Iris pigment epithelial cell (primary cell): ENCODE measurements at places on chromosomes 12 and 14.

DNA sequence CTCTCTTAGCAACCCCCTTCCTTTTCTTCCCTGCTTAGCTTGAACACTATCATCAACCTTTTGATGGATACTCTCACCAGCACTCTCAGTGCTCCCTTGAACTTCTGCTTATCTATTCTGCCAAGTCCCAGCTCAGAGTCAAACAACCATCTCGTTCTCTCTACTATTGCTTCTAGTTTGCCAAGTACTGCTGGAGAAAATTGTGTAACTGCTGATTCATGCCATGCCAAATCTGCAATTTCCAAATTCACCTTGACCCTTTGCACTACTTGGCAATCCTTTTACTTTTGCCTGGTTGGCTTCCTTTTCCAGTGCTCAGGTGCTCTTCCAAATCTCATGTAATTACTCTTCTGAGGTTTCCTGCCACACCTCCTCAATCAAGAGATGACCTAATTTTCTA is 2.8 kb upstream of the CCDC196 start:
- DNase-seq = peak; percentile 9

GRCh38 chr14:69921052-69921451 is 41.8 kb downstream of the SMOC1 start:
- peak; percentile 98 for DNase-seq

DNA sequence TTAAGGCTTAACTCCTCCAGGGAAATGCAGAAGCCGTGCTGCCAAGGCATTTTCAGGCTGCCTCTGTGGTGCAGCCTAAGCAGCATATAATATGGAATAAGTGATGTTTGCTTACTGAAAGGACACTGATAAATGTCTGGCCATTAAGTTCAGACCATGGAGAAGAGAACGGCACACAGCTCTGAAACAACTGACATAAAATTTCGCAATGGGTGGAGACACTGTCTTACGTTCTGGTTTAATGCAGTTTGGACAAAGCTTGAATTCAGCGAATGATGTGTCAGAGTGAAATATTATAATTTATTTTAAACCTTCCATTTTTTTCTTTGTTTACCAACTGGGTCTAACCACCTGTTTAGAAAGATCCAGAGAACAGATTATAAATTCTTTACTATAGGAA is 27.2 kb upstream of the NRXN3 start:
- DNase-seq = no peak

DNA sequence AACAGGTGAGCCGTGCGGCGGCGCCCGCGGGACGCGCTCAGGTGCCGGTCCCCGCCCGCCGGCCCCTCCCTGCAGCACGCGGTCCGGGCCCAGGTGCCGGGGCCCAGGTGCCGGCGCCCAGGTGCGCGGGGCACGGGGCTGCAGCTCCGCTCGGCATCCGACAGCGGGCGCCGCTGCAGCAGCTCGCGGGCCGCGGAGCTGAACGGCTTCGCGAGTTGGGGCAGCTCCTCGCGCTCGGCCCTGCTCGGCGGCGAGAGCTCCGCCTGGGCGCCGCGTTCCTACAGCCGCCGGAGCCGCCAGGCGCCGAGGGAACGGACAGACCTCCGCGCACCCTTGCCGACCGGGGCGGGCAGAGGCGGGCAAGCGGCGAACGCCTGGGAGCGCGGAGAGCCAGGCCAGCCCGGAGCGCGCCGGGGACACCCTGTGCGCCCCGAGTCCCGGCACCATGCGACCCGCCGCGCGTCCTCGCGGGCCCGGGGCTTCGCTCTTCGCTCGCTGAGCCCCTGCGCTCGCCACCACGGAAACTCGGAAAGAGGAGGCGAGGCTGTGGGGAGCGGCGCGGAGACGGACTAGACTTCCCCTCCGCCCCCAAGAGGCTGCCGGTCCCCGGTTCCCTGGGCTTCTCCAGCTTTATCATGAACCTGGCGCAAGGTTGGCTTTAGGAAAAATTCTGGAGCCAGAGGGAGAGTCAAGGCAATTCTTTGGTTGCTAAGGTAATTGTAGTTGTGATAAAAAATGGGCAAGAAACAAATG is at the start of gene RGS6:
Gene RGS6, plus strand, starts transcription at position 201 of the 753 bp plus-strand sequence.
- DNase-seq = peak; percentile 27

DNA sequence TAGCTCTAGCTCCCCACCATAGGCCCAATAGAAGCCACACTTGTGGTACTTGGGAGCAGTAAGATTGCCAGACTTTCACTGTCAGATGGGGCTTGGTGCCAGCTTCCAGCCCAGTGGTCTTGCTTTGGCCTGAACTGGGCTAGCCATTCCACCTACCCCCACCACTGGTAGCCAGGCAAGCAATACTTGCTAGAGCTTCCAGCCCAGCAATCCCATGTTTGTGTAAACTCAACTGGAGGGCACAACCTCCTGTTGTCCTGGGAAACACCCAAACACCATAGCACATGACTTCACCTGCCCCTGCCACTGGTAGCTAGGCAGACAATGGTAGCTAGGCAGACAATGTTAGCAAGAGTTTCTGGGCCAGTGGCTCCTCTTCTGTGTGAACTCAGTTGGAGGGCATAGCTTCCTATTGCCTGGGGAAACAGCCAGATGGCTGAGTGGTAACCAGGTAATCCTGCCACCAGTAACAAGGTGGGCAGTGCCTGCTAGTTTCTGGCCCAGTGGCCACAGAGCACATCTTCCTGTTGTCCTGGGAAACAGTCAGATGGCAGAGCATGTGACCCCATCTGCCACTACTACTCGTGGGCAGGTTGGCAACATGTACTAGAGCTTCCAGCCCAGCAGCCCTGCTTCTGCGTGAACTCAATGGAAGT is 5.6 kb upstream of the OR6C76 start:
- DNase-seq = no peak

- DNase-seq = no peak
Measured at GRCh38 chr12:22008196-22008595, 37.8 kb upstream of the CMAS start.

- DNase-seq = no peak
Measured at GRCh38 chr14:81716953-81717352, 183.3 kb upstream of the SEL1L start.

- DNase-seq = no peak
Measured at GRCh38 chr12:114274131-114274530, 131.8 kb downstream of the TBX5 start.

GRCh38 chr12:105235281-105235731 is 668 bp downstream of the APPL2 start:
- no peak for DNase-seq

DNA sequence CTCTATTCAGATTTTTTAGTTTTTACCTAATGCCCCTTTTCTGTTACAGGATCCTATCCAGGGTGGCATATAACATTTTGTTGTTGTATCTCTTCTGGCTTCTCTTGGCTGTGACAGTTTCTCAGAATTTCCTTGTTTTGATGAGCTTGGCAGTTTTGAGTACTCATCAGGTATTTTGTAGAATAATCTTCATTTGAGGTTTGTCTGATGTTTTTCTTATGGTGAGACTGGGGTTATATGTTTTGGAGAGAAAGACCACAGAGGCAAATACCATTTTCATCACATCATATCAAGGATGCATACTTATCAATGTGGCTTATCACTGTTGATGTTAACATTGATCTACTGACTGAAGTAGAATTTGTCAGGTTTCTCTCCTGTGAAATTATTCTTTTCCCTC is 14.0 kb upstream of the LYZ start:
- no peak for DNase-seq

GRCh38 chr12:117850048-117850447 is 118.7 kb downstream of the KSR2 start:
- peak; percentile 34 for DNase-seq

- no peak for DNase-seq
Measured at GRCh38 chr14:47389535-47389934, 285.9 kb downstream of the MDGA2 start.

GRCh38 chr12:62930546-62931425 is 4.2 kb downstream of the PPM1H start:
- peak; percentile 14 for DNase-seq

- no peak for DNase-seq
Measured at GRCh38 chr12:102992720-102993119, 35.2 kb downstream of the ASCL1 start.

GRCh38 chr12:50928392-50928791 is 24.0 kb upstream of the HIGD1C start:
- no peak for DNase-seq
